Stimulated activated CD8-positive, alpha-beta memory T cell treated with anti-CD3 and anti-CD28 coated beads, Interleukin-15, amount 100 ng/mL, for 24 hours (primary cell): ENCODE measurements at places on chromosomes 6 and 20.

DNA sequence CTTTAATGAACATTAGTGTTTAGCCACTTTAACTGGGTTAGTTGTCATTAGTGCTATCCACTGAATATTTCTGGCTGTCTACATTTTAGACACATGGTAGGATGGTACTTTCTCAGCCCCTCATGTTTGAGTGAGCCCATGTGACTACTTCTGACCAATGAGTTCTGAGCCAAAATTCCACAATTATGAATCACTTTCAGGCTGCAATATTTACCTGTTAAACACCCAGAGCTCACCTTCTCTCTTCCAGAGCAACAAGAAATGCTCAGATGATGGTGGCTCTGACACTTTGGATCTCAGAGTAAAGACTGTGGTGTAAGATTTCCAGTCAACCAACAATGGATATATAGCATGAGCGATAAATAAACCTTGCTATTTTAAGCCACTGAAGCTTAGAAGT, 24.8 kb downstream of the SPACA1 start:
- DNase-seq = no peak

- DNase-seq = no peak
These were observed 35.2 kb upstream of the KIF13A start for GRCh38 chr6:18022398-18023231.

DNA sequence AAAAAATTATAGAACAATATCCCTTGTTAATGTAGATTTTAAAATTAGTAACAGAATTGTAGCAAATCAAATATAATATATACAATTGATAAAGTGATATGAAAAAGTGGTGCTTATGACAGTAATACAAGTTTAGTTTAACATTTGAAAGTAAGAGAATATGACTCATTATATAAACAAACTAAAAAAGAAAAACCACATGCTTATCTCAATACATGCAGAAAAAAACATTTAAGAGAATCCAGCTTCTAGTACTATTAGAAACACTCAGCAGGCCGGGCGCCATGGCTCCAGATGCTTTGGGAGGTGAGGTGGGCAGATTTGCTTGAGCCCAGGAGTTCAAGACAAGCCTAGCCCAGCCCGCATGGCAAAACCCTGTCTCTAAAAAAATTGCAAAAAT, 60.7 kb upstream of the LAMA2 start:
- no peak for DNase-seq

DNA sequence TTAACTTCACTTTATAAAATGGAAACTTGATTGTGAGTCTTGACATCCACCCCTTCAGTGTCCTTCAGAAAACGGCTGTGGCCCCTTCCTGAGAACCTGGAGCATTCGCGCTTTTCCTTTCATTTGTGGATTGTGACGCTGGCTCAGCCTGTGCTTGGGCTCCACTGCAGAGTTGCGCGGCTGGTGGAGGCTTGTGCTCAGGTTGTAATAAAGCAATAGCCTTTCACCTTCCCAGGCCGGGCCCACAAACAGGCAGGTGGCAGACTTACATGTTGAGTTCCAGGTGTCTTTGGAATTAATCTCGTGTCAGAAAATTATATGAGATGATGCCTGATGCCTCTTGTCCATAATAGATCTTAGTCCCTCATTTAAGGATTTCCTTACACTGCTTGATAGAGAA, 199.9 kb downstream of the CDH4 start:
- DNase-seq = no peak

GRCh38 chr6:34301408-34301807, 52.6 kb upstream of the SMIM29 start:
- no peak for DNase-seq

DNA sequence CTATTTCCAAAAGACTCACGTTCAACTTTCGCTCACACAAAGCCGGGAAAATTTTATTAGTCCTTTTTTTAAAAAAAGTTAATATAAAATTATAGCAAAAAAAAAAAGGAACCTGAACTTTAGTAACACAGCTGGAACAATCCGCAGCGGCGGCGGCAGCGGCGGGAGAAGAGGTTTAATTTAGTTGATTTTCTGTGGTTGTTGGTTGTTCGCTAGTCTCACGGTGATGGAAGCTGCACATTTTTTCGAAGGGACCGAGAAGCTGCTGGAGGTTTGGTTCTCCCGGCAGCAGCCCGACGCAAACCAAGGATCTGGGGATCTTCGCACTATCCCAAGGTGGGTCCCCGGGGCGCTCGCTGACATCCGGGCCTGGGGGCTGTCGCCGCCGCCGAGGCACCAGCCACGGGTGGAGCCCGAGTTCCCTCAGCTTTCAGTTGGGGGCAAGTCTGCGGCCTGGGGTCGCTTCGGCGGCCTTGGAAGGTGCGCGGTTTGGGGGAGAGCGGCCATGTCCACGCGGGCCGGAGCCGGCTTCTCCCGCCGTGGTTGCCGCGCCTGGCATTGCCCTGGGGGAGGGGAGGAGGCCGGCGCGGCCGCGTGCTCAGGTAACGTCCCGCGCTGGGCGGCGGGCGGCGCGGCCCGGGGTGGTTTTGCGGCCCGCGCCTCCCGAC, 429 bp downstream of the AMD1 start:
- DNase-seq = peak; percentile 20

GRCh38 chr6:167731731-167732422, 94.8 kb upstream of the AFDN start:
- no peak for DNase-seq
